Activated T-helper 9 cell treated with anti-CD3 and anti-CD28 coated beads, Interleukin-2, amount 50 U/mL, for 16 hours (primary cell): ENCODE measurements at places on chromosomes 13 and 19.

- no peak for DNase-seq
Observed at GRCh38 chr13:103354171-103354570, 288.0 kb upstream of the SLC10A2 start.

GRCh38 chr19:29084266-29084665, 128.7 kb downstream of the UQCRFS1 start:
- DNase-seq = no peak

DNA sequence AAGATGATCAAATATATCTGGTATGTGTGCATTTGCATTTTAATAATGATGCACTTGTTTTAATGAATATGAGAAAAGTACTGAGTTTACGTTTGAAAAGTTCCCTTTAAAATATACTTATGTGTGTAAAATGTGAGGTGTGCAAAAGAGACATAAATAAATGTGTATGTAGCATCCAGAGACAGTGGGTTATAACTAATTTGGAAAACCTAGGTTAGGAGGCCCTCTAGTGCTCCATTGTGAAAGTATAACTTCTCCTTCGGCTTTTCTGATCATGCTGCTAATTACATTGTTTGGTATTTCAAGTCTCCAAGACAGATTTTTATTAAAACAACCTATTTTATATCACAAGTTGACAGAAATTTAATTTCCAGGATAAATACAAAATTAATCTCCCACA, 30.1 kb downstream of the SCEL start:
- no peak for DNase-seq

- no peak for DNase-seq
Observed at GRCh38 chr19:988081-988480, 3.9 kb downstream of the WDR18 start.

GRCh38 chr19:15426485-15427349, 7.9 kb upstream of the AKAP8L start:
- no peak for DNase-seq

GRCh38 chr19:27824108-27824507, 1388.8 kb downstream of the UQCRFS1 start:
- DNase-seq = no peak

DNA sequence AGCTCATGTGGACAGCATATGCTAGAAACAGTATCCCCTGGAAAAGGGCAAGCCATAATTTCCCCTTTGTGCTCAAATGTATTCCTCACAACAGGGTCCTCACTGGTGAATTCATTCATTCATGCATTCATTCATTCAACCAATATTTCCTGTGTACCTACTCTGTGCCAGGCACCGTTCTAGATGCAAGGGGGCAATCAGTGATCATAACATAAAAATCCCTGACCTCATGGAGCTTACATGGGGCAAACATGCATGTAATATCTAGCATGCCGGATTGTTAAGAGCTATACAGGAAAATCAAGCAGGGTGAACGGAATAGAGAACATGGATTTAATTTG, 2.6 kb downstream of the RANBP3 start:
- no peak for DNase-seq

GRCh38 chr13:39968646-39969475, 313.4 kb downstream of the COG6 start:
- no peak for DNase-seq
